ENCODE measurements at places on chromosomes 13 and 19.
A peak's percentile ranks its signal among the peaks of the same experiment; 100 is the strongest.

GRCh38 chr13:71378961-71379905 is 487.8 kb downstream of the DACH1 start:
- no peak for DNase-seq

GRCh38 chr13:73514208-73514607 is 455.4 kb downstream of the KLF5 start:
- DNase-seq = no peak

- DNase-seq = no peak
Measured at GRCh38 chr13:105035092-105035491, 1500.4 kb downstream of the EFNB2 start.

GRCh38 chr13:27482983-27483382 is 32.6 kb upstream of the MTIF3 start:
- no peak for DNase-seq

GRCh38 chr13:32889986-32890565 is 126.1 kb upstream of the KL start:
- DNase-seq = no peak

GRCh38 chr13:90622541-90622940 is 724.9 kb upstream of the MIR17HG start:
- peak; percentile 25 for DNase-seq

DNA sequence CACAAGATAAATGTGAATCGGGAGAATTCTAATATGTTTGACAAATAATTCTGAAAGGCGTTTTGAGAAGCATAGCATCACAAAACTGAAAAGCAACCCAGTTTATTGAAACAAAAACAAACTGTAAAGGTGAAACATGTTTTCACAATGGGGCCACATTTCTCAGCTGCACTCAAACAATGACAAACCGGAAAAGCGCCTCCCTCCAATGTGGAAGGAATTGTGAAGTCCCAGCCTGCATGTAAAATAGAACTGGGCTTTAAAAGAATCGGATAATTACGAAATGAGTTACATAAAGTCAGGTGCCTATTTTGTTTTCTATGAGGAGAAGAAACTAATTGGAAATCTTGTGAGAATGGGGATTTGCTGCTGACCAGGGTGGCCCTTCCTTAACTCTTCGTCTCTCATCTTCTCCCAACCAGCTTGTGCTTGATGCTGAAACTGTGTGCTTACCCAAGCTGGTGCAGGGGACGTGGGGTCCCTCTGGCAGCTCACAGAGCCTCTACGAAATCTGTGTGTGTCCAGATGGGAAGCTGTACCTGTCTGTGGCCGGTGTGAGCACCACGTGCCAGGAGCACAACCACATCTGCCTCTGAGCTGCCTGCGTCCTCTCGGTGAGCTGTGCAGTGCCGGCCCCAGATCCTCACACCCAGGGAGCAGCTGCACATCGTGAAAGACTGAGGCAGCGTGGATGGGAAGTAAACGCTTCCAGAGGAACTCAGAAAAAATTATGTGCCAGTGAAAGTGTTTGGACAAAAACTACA is 109.4 kb downstream of the SACS start:
- peak; percentile 36 for DNase-seq

DNA sequence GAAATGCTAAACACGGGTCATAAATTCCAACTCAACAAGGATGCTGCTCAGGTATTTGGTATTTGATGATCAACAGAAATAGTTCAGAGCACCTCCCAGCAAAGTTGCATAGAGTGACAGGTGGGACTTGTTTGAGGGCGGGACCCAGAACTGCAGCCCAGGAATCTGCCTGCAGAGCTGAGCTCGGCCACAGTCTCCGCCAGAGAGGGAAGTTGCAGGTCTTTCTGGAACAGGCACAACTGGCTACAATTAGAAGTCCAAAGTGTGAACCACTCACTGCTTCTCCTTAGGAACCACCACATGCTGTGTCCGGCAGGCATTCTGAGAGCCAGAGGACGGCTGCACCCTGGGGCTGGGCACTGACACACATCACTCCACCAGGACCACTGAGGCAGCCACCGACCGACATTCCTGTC is 1.1 kb downstream of the SLC15A1 start:
- no peak for DNase-seq

DNA sequence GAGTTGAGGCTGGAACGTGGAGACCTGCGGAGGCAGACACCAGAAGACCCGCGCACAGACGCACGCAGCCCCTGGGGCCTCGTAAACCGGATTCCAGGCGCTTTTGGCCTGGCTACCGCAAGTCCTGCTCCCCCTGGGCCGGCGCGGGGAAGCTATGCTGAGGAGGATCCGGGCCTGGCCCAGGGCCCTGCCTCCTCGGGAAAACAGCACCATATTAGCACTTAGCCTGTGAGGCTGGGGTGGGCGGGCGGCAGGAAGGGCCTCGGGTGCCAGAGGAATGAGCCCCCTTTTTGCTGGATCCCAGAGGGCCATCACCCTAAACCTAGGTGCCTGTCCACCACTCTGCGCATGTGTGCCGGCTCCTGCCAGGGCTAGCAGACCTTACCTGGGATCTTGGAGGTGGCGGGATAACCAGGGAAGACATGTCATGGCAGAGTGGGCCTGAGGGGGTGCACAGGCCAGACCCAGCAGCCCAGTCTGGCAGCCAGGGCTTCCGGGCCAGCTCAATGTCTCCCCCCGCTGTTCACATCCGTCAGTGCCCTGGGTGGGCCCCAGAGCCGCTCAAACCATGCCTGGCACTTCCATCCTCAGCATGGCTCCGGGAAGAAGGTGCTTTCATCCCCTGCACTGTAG is 7.3 kb downstream of the ELOF1 start:
- no peak for DNase-seq

- DNase-seq = peak; percentile 52
Measured at GRCh38 chr13:32001154-32001768, 30.3 kb upstream of the FRY start.

DNA sequence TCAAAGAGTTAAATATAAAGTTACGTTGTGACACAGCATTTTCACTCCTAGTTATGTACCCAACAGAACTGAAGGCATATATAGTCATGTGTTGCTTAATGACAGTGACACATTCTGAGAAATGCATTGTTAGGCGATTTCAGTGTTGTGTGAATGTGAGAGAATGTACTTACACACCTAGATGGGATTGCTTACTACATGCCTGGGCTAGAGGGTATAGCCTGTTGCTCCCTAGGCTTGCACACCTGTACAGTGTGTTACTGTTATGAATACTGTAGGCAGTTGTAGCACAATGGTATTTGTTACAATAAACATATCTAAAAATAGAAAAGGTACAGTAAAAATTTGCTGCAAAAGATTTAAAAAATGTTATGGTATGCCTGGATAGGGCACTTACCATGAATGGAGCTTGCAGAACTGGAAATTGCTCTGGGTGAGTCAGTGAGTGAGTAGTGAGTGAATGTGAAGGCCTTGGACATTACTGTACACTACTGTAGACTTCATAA is 89.2 kb downstream of the DHRS12 start:
- peak; percentile 86 for DNase-seq

GRCh38 chr13:69283301-69283700 is 824.3 kb upstream of the ATXN8OS start:
- DNase-seq = no peak
